ENCODE measurements at places on chromosomes 11 and 22.

DNA sequence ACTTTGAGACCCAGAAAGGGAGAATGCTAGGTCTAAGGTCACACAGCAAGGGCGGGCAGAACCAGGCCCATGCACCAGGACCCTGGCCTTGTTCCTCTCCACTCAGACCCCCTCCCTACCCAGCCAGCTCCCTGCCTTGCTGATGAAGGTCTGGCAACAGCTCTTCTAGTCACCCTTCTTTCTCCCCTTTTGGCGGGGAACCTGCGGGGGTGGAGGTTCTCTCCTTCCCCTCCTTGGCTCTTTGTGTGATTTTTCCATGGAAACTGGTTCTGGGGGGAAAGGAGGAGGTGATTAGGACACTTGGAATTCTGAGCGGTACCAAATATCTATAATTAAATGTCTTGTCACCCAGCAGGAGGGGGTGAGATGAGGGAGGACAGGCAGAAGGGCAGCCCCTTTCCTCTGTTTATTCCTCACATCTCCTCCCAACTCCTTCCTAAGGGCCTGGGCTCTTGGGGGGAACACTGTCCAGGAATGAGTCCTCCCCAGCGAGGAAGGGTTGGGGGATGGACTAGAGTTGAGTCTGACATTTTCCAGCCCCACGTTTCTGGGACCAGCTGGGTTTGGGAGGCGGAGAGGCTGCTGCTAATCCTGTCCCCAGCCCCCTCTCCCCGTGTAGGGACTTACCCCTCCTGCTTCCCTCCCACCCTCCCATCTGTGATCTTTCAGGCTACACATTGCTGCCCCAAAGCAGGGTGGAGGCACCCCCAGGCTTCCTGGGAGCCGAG, 7.4 kb downstream of the ARHGEF17 start:
- DNase-seq: no peak

DNA sequence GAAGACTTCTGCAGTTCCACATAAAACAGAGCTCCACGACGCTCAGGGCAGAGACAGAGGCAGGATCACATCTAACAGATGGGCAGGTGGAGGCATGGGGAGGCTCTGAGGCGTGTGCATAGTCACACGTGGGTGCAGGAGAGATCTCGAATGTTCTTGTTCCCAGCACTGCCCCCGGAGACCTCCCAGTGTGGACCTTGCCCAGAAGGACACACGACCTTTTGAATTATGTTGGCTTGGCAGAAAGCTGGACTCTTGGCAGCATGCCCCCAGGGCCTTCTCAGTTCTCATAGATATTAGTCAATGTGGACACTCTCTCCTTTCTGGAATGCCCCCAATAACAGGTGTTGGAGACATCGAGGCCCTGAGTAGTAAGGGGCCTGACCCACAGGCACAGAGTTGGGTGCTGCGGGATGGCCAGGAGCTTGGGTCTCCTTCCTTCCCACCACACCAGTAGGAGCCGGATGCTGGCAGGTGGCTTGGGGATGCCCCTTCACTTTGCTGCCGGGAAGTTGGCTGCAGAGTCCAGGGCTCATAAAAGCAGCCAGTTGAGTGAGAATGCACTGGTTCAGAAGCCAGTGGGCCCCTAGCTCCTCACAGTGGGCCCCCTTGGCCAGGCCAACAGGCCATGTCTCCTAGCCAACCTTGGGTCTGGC, 12.1 kb downstream of the MYEOV start:
- DNase-seq: no peak

DNA sequence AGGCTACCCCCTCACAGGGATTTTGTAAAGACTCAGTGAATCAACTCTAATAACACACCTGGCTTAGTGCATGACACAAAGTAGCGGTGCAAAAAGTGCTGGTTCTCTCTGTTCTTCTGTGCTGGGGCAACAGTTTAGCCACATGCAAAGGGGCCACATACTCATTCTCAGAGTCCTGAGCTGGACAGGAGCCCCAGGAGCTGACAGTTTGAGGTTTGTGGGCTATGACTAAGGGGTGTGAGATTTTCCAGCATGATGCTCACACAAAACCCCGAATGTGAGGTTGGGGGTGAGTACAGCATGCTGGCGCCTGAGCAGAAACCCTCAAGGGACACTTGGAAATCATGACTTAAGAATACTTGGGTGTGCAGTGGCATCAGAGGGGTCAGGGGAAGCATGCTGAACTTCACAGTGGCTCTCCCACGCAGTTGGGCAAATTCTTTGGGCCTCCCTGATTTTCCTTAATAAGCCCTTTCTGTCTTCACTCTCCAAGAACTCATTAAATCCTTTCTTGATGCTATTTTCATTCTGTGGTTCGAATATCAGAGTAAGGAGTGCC, 31.0 kb downstream of the TMPRSS5 start:
- DNase-seq: no peak

GRCh38 chr11:64788321-64789215, 10.2 kb upstream of the SF1 start:
- DNase-seq: no peak

DNA sequence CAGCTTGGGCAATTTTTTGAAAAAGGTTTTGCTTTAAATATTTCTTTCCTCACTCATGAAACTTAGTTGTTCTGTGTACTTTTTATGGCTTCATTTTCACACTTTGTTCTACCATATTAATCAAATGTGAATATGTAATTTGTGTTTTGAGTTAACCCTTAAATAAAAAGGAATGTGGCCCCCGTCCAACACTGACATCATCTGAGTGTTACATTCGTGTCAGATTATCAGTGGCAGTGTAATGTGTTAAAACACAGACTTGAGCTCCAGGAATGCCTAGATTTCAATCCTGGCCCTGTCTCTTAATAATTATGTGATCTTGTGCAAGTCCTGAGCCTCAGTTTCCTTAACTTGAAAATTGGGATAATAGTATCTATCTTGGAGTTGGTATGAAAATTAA, 5.6 kb downstream of the RTN3 start:
- no peak for DNase-seq

DNA sequence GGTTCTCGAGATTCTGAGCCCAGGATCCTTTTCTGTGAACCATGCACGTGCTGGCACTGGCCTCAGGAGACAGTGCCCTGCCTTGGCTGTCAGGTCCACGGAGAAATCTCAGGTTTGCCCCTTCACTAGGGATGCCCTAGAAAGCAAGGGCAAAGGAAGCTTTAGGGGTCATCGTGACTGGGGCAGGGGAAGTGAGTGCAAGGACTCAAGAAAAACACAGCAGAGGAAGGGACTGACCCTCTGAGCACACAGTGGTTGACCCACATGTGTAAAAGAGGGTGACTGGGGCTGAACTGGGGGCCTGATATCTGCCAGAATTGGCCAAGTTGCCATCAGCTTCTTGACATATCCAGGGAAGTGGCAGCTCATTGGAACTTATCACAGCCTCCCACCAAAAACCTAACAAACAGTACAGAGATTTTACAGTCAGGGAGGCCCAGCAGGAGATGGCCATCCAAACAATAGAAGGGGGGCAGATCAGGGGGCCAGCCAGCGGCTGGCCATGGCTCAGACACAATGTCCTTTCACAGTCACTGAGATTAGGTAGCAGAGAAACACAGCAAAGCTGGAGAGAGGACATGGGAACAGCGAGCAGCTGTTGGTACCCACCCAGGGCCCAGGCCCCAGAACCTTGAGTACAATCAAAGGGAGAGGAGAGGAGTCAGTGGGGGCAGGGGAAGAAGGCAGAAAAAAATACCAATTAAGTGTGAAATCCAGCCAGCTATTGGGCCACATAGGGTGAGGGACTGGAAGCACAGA, 4.4 kb downstream of the TMEM121B start:
- DNase-seq: no peak

DNA sequence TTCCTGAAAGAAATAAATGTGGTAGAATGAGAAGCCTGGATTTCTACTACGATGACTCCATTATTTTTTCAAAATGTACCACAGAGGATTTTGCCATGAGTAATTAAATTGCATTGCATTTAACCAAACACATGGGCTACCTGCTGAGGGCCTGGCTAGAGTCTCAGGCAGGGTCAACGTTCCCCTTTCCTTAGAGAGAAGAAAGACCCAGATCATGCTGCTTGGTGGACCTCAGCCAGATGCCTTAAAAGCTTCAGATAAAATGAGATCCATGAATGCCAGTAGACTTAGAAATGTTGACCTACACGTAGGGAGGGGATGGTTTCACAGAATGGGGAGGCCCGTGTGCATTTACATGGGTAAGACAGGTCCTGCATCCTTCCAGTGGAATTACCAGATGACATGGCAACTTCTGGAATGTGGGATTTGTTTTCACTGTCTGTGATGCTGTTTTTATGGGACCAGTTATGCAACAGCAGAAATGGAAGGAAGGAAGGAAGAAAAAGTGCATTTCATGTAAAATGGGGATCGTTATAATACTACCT, 1069.4 kb downstream of the NTM start:
- no peak for DNase-seq

GRCh38 chr11:116580799-116581198, 192.0 kb downstream of the BUD13 start:
- peak; percentile 15 for DNase-seq

GRCh38 chr22:46038516-46039430, 61.8 kb upstream of the WNT7B start:
- no peak for DNase-seq

GRCh38 chr11:10534316-10534715, 6.7 kb downstream of the RNF141 start:
- no peak for DNase-seq

DNA sequence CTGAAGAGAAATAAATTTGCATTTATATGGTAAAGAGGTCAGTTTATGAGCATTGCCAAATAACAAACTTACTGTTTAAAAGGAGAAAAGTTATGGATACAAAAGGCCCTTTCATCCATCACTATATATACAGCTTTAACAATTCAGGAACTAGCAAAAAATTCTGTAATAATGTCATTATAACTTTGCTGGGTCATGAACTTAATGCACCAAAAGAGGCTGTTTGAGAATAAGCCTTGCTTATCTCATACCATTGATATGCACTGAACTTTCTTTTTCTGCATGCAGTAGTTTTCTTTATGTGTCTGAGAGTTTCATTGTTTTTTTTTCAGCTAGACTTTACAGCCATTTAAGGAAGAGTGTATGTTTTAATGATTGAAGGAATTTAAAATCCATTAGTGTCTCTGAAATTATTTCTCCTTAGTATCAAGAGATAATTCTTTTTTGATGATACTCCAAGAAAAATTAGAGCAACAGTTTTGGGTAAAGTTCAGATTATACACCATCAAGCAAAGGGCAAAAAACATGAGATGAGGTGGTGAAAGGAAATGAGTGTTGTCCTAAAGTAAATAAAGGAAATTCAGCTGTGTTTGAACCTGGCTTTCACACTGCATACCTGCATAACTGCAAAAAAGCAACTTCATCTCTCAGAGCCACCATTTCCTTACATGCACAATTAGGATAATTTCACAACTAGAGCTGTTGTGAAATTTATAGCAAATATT, 188.2 kb upstream of the ANO3 start:
- DNase-seq: no peak

- no peak for DNase-seq
Measured at GRCh38 chr11:8339592-8340022, 75.9 kb upstream of the LMO1 start.

DNA sequence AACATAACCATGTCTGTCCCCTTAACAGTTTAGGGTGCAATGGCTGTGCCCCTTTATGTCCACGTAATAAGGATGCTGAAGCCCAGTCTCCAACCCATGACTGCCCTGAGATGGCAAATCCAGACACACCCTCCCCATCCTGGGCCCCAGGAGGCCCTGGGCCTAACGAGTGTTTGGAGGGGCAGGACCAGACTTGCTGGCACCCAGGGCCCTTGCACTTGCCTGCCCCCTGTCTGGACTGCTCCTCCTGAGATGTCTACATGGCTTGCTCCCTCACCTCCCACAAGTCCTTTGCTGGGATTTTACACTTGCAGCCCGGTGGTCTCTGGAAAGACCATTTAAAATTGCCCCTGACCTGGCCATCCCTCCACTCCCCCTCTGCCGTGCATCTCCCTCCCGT, 132.2 kb upstream of the NECTIN1 start:
- no peak for DNase-seq

DNA sequence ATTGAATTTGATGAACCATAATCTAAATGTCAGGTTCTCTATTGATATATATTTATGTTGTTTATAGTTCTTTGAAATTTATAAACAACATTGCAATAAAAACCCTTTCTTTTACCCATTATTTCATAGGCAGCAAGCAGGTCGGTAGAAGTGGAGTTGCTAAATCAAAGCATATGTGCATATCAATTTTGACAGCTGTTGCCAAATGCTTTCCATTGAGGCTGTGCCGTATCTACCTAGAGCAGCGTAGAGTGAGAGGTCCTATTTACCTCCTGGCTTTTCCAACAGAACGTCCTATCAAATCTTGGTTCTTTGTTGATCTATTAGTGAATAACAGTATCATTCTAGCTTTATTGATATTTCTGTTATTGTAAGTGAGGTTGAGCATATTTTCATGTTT, 77.5 kb upstream of the SLC22A12 start:
- DNase-seq: no peak

DNA sequence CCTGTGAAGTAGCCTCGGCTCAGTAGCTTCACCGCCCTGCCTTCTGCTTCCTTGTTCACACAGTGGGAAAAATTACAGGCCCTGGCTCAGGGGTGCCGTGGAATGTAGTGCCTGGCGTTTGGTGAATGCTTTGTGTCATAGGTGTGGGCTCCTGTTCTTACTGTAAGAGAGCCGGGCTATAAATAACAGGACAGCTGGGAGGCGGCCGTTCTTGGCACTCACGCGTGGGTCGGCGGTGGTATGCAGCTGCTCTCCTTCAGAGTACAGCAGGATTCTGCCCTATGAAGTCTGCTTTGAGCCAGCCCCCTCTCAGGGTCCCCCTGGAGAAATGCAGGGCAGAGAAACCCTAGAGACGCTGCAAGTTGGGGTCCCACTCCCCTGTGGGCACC, 84.2 kb downstream of the CTTN start:
- DNase-seq: no peak

- no peak for DNase-seq
Measured at GRCh38 chr11:17898782-17899181, 114.1 kb downstream of the SERGEF start.

DNA sequence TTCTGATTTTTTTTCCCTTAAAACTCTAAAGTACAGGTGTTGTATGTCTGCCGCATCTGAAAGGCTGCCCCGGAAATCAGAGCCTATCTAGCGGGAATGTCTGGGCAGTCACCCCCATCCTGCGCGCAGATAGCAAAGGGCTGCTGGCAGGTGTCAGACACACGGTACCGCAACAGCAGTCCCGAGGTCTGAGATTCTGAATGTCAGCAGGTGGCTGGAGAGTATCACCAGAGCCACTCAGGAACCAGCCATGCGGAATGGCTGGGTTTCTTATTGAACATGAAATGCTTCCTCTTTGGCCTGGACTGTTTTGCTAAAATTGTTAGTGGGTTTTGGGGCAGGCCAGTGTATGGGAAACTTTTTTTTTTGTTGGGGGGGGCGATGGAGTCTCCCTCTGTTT, 53.3 kb downstream of the CERK start:
- no peak for DNase-seq

DNA sequence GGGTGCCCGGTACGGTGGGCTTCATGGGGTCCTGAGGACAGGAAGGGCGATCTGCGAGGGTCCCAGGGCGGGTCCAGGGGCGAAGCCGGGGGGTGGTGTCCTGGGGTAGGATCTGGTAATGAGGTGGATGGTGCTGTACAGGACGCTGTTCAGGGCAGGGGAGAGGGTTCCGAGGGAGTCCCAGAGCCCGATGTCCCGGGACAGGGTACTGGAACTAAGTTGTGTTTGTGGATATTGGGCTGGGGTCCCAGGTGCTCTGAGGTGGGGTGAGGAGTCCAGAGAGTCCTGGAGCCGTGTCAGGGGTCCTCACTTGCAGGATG, 426 bp downstream of the LZTR1 start:
- no peak for DNase-seq

- no peak for DNase-seq
Measured at GRCh38 chr11:128917144-128917724, 25.4 kb downstream of the TP53AIP1 start.

- no peak for DNase-seq
Measured at GRCh38 chr22:25749420-25750169, 7.6 kb downstream of the MYO18B start.
